ENCODE measurements at places on chromosomes 16 and 17.

- DNase-seq, result no peak
These were observed 164.8 kb downstream of the SNX29 start for GRCh38 chr16:12141073-12141951.

- DNase-seq, result no peak
These were observed 8.6 kb downstream of the DNAH17 start for GRCh38 chr17:78568494-78569115.

GRCh38 chr16:15141586-15141985 lies 47.5 kb upstream of the RRN3 start:
- DNase-seq, result no peak

DNA sequence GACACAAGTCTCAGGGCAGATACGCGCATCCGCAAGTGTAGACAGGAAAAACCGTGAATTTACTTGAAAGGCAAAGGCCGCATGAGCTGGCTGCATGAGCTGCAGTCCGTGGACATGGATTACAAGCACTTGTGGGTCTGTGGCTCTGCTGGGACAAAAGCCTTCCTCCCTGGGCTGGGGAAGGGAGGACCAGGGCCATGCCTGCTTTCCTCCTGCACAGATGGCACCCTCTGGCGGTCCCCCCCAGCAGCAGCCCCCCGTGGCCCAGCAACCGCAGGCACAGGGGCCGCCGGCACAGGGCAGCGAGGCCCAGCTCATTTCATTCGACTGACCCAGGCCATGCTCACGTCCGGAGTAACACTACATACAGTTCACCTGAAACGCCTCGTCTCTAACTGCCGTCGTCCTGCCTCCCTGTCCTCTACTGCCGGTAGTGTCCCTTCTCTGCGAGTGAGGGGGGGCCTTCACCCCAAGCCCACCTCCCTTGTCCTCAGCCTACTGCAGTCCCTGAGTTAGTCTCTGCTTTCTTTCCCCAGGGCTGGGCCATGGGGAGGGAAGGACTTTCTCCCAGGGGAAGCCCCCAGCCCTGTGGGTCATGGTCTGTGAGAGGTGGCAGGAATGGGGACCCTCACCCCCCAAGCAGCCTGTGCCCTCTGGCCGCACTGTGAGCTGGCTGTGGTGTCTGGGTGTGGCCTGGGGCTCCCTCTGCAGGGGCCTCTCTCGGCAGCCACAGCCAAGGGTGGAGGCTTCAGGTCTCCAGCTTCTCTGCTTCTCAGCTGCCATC lies 1.7 kb upstream of the MRPL12 start:
- DNase-seq, result no peak

DNA sequence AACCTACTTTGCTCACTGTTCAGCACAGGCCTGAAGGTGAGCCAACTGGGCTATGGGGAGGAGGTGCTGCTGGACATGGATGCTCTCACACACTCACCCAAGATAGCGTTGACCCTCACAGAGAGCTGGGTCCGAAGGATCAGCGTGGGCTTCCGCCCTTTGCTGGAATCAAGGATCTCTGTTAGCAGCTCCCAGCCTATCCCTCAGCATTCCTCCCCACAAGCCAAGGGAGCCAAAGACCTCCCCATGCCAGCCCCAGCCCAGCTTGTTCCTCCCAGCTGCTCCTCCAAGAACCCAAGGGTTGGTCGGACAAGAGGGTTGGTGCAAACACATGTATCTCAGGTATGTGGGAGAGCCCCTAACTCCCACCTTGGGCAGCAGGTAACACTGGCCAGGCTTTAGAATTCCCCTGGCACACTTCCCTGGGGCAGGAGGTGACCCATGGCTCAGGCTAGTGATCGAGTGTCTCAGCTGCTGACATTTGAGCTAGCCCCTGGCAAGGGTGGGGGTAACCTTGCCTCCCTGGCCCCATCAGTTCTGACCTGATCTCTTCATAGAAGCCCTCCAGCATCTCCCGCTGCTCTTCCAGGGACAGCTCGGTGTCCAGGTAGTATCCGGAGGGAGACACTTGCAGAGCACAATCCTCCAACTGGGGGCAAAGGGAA lies 8.3 kb downstream of the FHOD1 start:
- DNase-seq, result no peak

DNA sequence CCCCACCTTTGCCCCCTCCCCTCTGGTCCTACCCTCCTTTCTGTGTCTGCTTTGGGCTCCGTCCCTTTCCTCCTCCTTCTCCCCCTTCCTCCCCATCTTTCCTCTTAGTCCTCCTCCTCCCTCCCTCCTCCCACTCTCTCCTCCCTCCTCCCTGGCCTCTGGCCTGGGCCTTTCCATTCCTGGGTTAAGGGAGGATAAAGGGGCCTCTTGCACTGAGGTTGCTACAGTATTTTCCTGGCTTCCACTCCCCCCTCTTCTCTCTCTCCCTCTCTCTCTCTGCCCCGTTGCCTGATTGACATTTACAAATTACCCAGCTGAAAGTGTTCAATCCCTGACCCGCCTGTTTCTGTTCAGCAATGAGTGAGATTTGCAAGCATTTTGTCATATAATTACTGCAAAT lies 44.0 kb downstream of the MRM1 start:
- no peak for DNase-seq

DNA sequence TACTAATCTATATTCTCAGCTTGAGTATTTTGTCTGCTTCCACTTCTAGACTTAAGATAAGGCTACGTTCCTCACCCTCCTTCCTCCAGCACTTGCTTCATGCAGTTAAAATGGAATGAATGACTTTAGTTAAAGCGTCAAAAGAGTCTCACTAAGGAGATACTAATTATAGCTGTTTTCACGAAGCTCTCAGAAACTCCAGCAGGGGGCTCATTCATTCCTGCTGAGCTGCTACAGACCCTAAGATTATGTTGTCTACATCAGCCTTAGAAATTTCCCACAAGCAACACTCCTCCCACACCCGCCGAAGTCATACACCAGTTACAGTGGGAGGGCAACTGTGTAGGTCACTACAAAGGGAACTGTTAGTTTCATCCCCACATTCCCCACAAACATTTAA lies 57.0 kb upstream of the KIFC3 start:
- no peak for DNase-seq

- no peak for DNase-seq
These were observed 16.4 kb downstream of the RAD51D start for GRCh38 chr17:35103271-35103670.

Data from stimulated activated CD4-positive, alpha-beta T cell treated with anti-CD3 and anti-CD28 coated beads, Interleukin-1b, Interleukin-23, amount 100 ng/mL, for 4 hours (primary cell).